Naive thymus-derived CD4-positive, alpha-beta T cell (primary cell): ENCODE measurements at places on chromosomes 5 and 9.

- no peaks in the 10 kb centered on the region for H3K27me3 ChIP-seq
- H3K4me3 ChIP-seq: no peak overlapping the region
- H3K4me1 ChIP-seq: no peaks in the 10 kb centered on the region
- no peaks in the 10 kb centered on the region for H3K36me3 ChIP-seq
- no peak for DNase-seq
- H3K27ac ChIP-seq: no peak overlapping the region
Observed at GRCh38 chr5:156147944-156148285, 179.0 kb upstream of the SGCD start.

- no peak overlapping the region for H3K4me3 ChIP-seq
- H3K4me1 ChIP-seq: no peaks in the 10 kb centered on the region
- H3K27me3 ChIP-seq: no peaks in the 10 kb centered on the region
- H3K36me3 ChIP-seq: no peaks in the 10 kb centered on the region
- no peak for DNase-seq
Observed at GRCh38 chr5:134949316-134949715, 18.4 kb upstream of the CATSPER3 start.

DNA sequence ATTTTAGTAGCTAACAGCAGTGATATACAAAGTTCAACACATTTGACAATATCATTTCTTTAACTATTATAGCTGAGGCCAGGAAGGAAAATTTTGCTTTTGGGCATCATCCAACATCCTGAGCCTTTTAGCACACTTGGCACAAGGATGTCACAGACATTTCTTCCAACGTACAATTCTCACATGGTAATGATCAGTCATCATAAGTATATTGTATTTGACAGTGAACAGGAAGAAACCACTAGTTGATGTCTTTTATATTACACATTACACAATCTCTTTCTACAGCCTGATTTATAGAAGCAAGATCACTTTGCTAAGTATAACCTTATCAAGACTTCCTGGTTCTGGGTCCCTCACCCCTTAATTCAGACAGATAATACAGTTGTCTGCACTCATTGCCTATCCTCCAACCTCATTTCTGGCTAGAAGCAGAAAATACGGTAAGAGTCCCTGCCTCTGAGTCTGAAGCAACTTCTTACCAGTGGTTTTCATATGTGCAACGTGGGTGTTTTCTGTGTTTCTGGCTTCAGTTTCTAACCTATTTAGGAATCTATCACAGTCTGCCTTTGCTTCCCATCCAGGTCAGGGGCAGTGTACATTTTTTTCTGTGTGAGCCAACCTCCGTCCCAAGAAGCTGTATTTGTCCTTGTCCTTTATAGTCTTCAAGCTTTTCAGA, 167.8 kb downstream of the PAM start:
- no peaks in the 10 kb centered on the region for H3K4me1 ChIP-seq
- no peak overlapping the region for H3K4me3 ChIP-seq
- H3K27me3 ChIP-seq: no peaks in the 10 kb centered on the region
- H3K27ac ChIP-seq: no peak overlapping the region
- no peaks in the 10 kb centered on the region for H3K36me3 ChIP-seq
- DNase-seq: no peak

- no peaks in the 10 kb centered on the region for H3K4me1 ChIP-seq
- no peak overlapping the region for H3K27ac ChIP-seq
- DNase-seq: no peak
- H3K4me3 ChIP-seq: no peak overlapping the region
Observed at GRCh38 chr5:53882676-53883031, 322.2 kb downstream of the NDUFS4 start.
